Occipital lobe (tissue), 3 donors: ENCODE measurements at places on chromosomes 6 and 20.

DNA sequence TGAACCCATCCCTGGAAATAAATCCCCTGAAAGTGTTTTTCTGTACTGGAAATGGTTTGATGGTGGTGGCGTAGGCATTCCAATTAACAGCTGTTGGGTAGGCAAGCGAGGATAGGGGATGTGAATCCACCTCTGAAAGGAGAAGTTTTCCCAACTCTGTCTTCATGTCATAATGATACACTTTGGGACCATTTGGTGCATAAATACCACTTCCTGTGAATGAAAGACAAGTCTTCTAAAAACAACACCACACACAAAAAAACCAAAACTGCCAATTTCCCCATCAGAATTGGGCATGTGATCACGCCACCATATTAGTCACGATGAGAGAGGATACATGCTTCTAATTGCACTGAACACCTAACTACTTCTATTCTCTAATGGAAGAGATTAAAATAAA is 6.4 kb downstream of the VNN2 start:
- DNase-seq, result no peak

DNA sequence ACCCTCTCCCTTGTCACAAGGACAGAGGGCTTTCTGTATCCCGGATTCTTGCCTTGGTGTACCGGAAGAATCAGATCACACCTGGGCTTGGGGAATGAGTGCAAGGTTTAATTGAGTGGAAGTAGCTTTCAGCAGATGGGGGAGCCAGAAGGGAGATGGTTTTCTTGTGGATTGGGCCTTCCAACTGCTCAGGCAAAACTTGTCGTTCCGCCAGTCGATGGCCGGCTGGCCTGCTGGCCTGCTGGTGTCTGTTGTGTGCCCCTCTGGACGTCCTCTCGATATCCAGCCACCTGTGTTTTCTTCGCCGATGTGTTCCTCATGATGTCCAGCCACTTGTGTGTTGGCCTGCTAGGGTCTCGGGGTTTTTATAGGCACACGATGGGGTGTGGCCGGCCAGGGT is 168.1 kb downstream of the CDKAL1 start:
- no peak for DNase-seq

DNA sequence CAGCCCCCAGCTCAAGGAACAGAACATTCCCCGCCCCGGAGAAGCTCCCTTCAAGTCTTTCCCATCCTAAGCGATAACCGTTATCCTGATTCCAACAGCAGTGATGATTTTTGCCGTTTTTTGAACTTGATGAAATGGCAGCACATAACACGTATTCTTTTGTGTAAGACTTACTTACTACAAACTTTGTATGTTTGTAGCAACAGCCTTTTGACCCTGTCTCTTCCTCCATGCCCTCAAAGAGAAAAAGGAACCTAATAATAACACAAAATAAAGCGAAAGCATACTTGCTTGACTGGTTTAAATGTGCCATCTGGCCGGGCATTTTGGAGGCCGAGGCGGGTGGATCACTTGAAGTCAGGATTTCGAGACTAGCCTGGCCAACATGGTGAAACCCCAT is 26.4 kb upstream of the SLC9A8 start:
- no peak for DNase-seq

DNA sequence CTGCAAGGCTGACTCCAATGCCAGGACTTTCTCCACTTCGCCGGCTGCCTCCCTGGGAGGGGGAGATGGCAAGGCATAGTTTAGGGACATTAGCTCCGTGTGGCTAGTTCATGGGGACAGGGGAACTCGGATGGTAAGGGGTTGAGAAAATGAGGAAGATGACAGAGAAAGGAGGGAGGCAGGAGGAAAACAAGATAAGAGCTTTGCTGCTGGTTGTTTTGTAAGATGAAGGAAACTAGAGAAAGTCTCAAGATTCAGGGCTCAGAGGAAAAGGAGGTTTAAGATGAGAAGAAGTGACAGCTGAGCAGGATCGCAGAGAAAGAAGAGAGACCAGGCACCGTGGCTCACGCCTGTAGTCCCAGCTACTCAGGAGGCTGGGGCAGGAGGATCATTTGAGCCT is 180.9 kb upstream of the RREB1 start:
- no peak for DNase-seq

- DNase-seq, result no peak
Measured at GRCh38 chr6:14333556-14334305, 216.2 kb downstream of the CD83 start.

GRCh38 chr6:143026696-143027449 is 33.8 kb upstream of the AIG1 start:
- no peak for DNase-seq

DNA sequence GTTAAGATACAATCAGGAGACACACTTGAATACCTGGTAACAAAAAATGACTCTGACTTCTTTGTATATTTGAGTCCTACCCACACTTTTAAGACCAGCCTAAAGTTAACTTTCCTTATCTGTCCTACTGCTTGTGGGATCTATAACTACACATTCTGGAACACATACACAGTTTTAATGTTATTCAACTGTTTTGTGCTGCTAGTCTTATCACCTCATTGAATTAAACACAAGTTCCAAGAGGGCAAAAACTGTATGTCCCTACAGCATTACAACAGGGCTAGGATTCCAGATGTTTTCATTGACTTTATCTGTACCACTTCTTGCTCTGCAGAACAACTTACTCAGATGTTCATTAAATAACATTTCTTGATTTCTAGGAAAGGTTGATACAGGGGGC is 2.8 kb downstream of the HMGN3 start:
- no peak for DNase-seq

DNA sequence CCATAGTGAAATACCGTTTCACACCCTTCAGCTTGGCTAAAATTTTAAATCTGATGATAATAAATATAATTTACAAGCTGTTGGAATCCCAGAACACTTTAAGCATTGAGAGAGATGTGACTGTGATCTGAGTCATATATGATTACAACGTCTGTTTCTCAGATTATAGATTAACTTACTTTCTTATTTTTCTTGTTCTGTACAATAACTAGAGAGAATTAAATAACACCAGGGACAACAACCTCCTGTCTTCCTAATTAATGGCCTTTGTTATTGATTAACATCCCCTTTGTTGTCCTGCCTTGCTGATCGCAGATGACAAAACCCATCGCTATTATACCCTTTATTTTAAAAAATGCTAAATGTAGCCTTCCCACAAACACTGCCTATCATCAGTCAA is 87.8 kb upstream of the EZR start:
- no peak for DNase-seq

DNA sequence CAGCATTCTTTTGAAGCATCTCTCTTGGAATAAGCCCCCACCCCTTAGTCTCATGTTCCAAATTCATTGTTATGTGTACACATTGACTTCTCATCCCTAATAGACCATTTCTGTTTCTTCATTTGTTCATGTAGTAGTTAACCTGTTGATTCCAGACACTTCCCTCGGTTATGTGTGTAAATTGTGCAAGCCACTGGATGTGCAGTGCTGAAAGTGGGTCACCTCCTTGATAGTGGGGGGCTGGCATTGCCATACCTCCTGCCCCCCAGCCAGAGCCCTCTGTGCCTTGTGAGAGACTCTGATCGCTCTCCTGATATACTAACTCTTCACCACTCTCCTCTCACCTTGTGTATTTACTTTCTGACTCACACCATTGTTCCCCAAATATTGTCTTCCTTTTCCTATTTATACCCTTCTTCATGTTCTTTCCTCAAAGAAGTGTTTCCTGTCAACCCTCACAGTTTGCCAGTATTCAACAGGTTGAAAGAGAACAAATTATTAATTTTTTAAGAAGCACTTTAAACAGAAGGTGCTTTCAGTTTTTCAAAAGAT is 59.0 kb downstream of the HIVEP1 start:
- no peak for DNase-seq

DNA sequence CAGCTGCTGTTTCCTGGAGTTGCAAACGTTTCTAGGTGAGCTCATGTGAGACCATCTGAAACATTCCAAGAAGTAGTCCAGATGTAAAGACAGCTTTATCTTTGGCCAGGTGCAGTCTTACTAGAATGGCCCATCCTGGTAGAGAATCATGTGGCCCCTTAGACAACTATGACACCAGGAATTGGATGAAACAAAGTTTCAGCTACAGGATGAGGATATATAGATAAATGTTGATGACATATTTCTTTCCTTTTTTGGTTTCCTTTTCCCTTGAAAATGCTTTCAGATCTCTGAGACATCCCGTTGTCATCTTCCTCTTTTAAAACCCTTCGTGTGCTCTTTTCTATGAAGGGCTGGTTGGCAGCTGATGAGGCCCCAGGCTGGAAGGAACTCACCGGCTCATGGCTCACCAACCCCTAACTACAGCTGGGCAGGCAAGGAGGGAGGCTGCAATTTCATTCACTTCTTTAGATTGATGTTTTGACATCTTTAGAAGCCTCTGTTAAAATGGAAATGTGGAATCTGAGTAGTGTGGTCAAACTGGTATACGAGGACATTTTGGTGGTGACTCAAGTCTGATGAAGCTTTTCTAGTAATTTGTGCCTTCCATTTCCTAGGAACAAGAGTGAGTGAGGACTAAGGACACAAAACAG is 167.9 kb upstream of the TNFAIP3 start:
- no peak for DNase-seq

DNA sequence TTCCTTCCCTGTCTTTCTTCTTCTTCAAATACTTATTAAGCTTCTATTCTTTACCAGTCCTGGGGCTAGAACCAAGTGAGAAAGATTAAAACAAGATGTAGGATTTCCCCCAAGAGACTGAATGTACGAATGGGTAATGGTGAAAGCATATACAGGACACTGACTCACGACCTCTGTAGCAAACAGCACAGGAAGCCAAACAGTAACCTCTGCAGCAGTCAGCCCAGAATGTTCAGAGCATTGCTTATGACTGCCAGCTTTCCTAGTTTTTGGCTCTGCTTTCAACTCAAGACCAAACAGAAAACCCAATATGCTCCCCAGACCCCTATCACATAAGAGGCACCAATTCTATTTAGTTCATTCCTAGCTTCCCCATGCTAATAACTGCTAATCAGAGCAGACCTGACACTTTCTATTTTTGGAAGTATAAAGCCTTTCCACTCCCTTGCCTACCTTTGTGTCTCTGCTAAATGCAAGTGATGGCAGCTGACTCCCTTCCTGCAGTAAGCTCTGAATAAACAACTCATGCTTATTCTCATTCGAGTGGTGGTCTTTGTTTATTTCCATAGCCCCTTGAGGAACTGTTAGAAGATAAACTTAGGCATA is 690.6 kb downstream of the EPM2A start:
- DNase-seq, result no peak

GRCh38 chr6:82068721-82069120 is 178.8 kb downstream of the IBTK start:
- no peak for DNase-seq

DNA sequence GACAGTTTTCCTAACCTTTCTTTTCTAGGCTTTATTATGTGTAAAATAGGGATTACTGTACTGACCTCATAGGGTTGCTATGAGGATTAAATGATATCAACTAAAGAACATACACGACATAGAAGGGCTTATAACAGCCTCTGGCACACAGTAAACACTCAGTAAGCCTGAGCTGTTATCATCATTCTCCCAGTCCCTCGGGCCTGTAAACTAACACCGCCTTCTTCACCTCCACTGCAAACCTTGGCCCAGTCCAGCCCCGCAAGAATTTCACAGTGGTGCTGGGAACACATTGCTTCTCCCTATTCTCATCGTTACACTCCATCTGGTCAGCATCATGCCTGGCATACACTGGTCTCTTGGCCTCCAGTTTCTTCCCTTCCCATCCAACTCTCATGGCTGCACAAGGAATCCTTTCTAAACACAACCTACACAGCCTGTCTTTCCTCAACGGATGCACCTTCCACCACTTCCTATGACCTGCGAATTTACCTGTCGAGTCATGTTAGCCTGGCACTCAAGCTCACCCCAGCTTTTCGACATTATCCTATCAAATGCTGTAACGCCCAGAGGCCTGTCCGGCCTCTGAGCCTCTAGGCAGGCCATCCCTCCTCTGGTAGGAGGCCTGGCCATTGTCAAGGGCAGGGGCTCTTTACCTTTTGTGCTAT is 92.1 kb downstream of the FYN start:
- no peak for DNase-seq

GRCh38 chr6:167930295-167930694 is 67.2 kb upstream of the KIF25 start:
- no peak for DNase-seq

DNA sequence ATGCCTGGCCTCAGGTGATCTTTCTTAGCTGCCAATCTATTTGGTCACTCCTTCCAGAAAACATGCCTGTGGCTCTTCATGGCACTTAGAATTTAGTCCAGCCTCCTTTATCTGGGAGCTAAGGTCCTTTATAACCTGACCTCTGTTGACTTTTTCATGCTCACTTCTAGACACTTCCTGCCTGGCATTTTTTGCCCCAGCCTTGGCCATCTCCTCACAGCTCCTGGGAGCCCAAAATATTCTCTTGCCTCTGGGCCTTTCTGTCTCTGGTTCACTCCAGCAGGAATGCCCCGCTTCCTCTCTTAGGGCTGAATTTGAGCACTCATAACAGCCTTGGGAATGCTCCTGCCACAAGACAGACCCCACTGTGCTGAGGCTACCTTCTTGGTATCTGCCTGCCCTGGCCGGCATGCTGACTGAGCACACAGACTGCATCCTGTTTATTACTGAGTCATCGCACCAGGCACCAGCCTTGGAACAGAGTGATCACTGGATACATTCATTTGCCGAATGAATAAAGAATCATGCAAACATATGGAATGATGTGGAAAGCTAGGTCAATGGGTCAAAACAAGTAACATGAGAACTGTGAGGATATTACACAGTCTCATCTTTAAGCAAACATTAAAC is 5.8 kb upstream of the EEF1E1 start:
- DNase-seq, result no peak

GRCh38 chr20:8032499-8032898 is 12.9 kb upstream of the TMX4 start:
- DNase-seq, result no peak

- DNase-seq, result no peak
Measured at GRCh38 chr6:144413418-144413817, 128.3 kb downstream of the UTRN start.

- DNase-seq, result no peak
Measured at GRCh38 chr6:41174610-41175009, 11.7 kb upstream of the TREM2 start.

- DNase-seq, result no peak
Measured at GRCh38 chr20:14785065-14785743, 447.8 kb upstream of the FLRT3 start.

- DNase-seq, result no peak
Measured at GRCh38 chr6:41697861-41698781, 37.3 kb downstream of the TFEB start.

- DNase-seq, result no peak
Measured at GRCh38 chr6:108526739-108527174, 34.0 kb upstream of the FOXO3 start.
